Gastrocnemius medialis (tissue), 4 donors: ENCODE measurements at places on chromosomes 3 and 15. TPM values are rescaled to one million over a fixed set of nuclear protein-coding genes. Genes with fewer than 3 reads are reported as not detected.

DNA sequence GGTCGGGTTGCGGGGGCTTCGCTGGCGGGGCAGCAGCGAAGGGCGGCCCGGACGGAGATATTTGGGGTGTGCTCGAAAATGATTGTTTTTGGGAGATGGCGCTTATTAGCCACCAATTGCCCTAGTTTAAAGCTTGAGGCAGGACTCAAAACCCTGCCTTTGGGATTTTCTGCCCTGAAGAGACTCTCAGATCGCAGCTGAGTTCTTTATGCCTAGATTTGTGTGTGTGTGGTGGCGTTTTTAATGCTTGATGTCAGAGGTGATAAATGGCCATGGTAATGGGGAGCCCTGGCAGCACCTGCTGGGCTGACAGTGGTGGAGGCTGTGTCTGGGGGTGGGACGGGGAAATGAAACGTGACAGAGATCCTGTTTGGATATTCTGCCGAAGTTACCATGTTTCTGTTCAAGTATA, 604 bp downstream of the KCTD6 start:
- peak overlapping the region; percentile 72 for H3K4me3 ChIP-seq
- H3K27me3 ChIP-seq = no peaks in the 10 kb centered on the region
- DNase-seq = no peak
- peak overlapping the region; percentile 72 for H3K27ac ChIP-seq

The SLC35G2 gene
- 3.2 TPM for total RNA-seq

The SEMA5B gene
- not detected for total RNA-seq

DNA sequence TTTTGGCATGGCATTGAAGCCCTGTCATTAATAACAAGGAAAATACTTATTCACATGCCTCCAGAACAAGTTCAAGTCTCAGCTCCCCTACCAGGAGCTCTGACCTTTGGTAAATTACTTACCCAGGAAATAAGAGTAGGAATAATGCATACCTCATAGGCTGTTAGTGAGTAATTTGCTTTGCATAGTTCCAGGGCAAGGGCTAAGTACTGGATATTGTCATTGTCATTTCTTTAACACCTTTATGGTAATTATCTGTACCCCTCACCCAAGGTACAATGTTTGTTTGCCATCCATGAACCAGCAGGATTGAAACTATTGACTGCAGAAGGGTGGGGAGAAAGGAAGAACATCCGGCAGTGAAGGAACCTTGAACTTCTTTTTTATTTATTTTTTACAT, 148.5 kb downstream of the SOX2 start:
- no peak overlapping the region for H3K27ac ChIP-seq
- no peaks in the 10 kb centered on the region for H3K36me3 ChIP-seq
- H3K27me3 ChIP-seq = no peaks in the 10 kb centered on the region
- H3K4me1 ChIP-seq = no peaks in the 10 kb centered on the region
- no peak for DNase-seq
- H3K4me3 ChIP-seq = no peak overlapping the region

The RLBP1 gene
- total RNA-seq = not detected

DNA sequence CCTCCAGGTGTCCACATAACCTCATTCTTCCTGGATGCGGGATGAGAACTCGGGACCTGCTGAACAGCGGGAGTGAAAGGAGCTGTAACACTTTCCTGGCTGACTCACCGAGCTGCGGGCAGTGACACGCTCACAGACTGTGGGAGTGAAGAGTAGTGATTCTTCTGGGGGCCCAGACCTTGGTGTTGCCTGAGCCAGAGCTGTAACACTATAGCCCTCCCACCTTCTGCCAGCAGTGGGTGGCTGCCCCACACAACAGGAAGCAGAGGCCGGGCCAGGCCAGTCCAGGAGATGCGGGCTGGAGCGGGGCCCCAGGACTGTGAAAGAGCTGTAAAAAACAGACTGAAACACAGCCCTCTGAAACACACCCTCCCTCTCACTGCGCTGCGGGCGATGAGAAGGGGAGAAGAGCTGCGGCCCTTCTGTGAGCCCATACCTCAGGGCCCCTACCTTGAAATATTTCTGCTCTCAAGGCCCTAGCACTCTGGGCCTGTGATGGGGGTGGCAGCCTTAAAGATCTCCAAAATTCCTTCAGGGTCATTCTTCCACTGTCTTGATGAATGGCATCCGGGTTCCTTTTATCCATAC, 464.0 kb upstream of the CCDC54 start:
- no peaks in the 10 kb centered on the region for H3K4me1 ChIP-seq
- H3K36me3 ChIP-seq = no peaks in the 10 kb centered on the region
- DNase-seq = no peak
- H3K27me3 ChIP-seq = no peaks in the 10 kb centered on the region
- H3K4me3 ChIP-seq = no peak overlapping the region
- H3K27ac ChIP-seq = no peak overlapping the region
